ENCODE measurements at places on chromosomes 16 and 17. TPM values are rescaled to one million over a fixed set of nuclear protein-coding genes. Genes with fewer than 3 reads are reported as not detected.

The YBX2 gene
- total RNA-seq = not detected

The GDPD3 gene
- total RNA-seq = 0.83 TPM

- DNase-seq = peak; percentile 99
Observed at GRCh38 chr17:72407336-72407909, 286.6 kb downstream of the SOX9 start.

- peak; percentile 19 for DNase-seq
Observed at GRCh38 chr16:56450275-56450985, 702 bp downstream of the NUDT21 start.

DNA sequence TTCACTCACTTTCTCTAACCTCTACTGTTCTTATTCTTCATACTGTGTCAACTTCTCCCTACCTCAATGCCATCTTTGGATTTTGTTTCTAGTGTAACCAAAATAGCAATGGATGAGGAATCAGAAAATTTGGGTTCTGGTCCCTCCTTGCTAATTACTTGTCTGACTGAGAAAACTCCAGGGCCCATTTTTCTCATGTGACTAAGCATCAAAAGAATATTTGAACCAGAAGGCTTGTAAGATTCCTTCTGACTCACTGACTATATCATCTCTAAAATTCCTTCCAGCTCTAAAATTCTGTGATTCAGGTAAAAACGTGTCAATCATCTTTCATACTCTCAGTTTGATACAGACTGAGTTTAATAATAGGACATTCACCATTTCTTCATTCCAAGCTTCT, 57.9 kb downstream of the BRIP1 start:
- DNase-seq = peak; percentile 69

GRCh38 chr17:19022747-19023146, 18.2 kb upstream of the FAM83G start:
- DNase-seq = no peak

GRCh38 chr17:263773-264172, 82.3 kb upstream of the DOC2B start:
- DNase-seq = no peak

GRCh38 chr17:41150026-41150425, 401 bp upstream of the KRTAP4-5 start:
- DNase-seq = no peak
